Large intestine (tissue), 12 donors: ENCODE measurements at places on chromosomes 3 and 15.

- H3K27me3 ChIP-seq: no peaks in the 10 kb centered on the region
- no peaks in the 10 kb centered on the region for H3K36me3 ChIP-seq
- no peak overlapping the region for H3K27ac ChIP-seq
- no peak overlapping the region for H3K4me3 ChIP-seq
Measured at GRCh38 chr15:36774765-36775164, 195.3 kb downstream of the CDIN1 start.

DNA sequence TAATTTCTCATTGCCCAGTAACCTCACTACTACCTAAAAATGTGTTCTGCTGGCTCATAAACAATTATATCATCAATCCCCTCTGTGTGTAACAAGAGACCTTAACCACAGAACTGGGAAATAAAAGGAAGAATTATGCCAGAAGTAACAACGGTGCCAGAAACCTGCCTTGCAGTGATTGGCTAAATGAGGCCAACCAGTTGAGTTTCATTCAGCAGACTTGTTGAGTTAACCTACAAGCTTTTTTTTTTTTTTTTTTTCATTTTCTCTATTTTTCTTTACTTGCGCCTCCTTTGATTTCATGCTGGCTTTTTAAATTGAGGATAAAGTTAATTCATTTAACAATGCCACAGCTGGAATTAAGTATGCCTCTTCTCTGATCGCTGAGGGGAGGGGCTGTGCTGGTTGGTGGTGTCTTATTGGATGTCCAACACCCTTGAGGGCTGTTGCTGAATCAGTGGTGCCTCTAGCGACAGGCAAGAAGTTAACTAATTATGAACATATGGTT, 30.0 kb upstream of the GMNC start:
- H3K27me3 ChIP-seq: no peaks in the 10 kb centered on the region
- DNase-seq: no peak
- no peak overlapping the region for H3K4me3 ChIP-seq
- H3K36me3 ChIP-seq: no peaks in the 10 kb centered on the region
- no peaks in the 10 kb centered on the region for H3K4me1 ChIP-seq

- no peak overlapping the region for H3K4me3 ChIP-seq
- no peaks in the 10 kb centered on the region for H3K27me3 ChIP-seq
- no peak overlapping the region for H3K27ac ChIP-seq
- H3K4me1 ChIP-seq: no peaks in the 10 kb centered on the region
- DNase-seq: no peak
- peaks cover 36% of the 10 kb centered on the region for H3K36me3 ChIP-seq
Measured at GRCh38 chr15:72339777-72340177, 19.8 kb upstream of the CELF6 start.

GRCh38 chr3:3627114-3627513, 172.1 kb upstream of the LRRN1 start:
- H3K27me3 ChIP-seq: no peaks in the 10 kb centered on the region
- H3K27ac ChIP-seq: no peak overlapping the region
- H3K36me3 ChIP-seq: no peaks in the 10 kb centered on the region
- H3K4me3 ChIP-seq: no peak overlapping the region

GRCh38 chr15:53331328-53332190, 427.9 kb downstream of the WDR72 start:
- H3K27ac ChIP-seq: no peak overlapping the region
- no peak overlapping the region for H3K4me3 ChIP-seq
- peaks cover 3% of the 10 kb centered on the region for H3K27me3 ChIP-seq
- H3K4me1 ChIP-seq: no peaks in the 10 kb centered on the region

DNA sequence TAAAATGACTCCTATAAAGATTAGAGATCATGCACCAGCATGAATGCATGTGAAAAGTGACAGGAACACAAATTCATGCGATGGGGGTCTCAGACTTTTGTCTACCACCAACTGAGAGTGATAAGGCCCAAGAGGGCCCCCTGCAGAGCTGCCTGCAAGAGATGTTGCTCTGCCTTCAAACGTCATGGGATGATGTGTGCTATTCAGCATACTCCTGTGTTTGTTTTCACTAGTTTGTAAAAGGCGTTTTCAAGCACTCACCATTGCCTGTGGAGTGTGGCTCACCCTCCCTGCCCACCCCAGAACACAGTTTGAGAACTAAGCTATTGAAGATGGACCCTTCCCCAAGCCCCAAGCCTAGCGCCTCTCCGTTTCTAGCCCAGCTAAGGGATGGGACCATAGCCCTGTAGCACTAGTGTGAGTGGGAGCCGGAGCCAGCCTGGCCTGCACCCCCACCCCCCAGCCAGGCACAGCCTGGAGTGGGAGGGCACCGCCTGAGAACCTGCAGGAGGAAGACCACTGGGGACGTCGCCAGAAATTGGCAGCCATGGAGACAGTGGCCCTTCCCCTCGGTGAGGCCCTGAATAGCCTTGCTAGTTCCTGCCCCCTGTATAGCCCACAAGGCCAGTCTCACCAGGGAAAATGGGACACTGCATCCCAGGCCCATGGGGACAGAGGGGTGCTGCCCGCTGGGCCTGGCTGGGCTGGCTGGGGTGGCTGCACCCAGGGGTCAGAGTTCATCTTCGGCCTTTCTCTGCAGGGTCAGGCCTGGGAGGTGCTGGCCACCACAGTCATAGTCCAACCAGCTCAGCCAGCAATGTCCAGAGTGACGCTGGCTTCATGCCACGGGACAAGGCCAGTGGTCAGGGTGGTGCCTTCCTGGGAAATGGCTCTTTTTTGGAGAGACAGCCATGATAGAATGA, 22.6 kb upstream of the KLF13 start:
- no peak overlapping the region for H3K4me3 ChIP-seq
- H3K27me3 ChIP-seq: peaks cover 6% of the 10 kb centered on the region
- H3K4me1 ChIP-seq: peaks cover 11% of the 10 kb centered on the region
- DNase-seq: no peak
- H3K36me3 ChIP-seq: no peaks in the 10 kb centered on the region

DNA sequence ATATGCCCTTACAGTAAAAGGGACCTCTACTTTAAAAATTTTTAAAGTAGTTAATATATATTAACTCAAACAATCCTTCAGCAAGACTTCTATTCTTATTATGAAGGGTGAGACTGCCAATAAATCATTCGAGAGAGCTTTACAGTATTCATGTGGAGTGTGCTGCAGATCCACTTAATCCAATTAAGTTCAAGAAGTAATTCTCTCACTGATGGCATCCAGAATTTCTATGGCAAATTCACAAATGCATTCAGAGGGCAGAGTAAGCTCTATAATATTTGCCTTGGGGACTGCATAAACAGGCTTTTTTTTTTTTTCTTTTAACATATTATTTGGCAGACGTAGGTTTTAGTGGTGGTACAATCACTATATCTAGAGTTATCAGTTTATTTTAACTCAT, 692.0 kb downstream of the NLGN1 start:
- no peak overlapping the region for H3K27ac ChIP-seq
- no peaks in the 10 kb centered on the region for H3K36me3 ChIP-seq
- no peaks in the 10 kb centered on the region for H3K4me1 ChIP-seq

DNA sequence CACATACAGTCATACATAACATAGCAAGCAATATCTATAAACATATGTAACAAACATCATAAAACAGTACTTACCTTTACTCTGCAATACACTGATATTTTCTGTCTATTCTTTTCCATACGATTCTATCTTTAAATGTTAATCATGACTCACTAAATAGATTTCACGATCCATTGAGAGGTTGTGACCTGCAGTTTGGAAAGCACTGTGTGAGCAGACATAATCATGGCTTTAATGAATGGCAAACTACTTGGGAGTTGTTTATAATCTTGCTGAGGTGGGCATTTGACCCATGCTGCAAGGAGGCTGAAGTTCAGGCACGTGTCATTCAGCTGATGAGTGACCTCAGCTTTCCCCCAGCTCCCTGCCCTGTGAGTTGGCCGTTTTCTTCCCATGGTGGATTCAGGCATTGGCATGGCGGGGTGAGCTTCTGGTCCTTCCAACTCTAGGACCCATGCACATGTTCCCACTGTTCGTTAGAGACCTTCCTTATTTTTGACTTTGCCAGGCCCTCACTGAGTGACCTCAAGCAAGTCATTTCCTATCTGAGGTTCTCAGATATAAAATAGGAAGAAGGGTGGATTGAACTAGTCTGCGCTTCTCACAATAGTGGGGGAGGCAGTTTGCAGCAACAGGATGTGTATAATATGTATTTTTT, 41.7 kb downstream of the PAQR5 start:
- H3K4me1 ChIP-seq: no peaks in the 10 kb centered on the region
- H3K27me3 ChIP-seq: no peaks in the 10 kb centered on the region
- no peak overlapping the region for H3K4me3 ChIP-seq
- no peak for DNase-seq
- no peaks in the 10 kb centered on the region for H3K36me3 ChIP-seq
- no peak overlapping the region for H3K27ac ChIP-seq

DNA sequence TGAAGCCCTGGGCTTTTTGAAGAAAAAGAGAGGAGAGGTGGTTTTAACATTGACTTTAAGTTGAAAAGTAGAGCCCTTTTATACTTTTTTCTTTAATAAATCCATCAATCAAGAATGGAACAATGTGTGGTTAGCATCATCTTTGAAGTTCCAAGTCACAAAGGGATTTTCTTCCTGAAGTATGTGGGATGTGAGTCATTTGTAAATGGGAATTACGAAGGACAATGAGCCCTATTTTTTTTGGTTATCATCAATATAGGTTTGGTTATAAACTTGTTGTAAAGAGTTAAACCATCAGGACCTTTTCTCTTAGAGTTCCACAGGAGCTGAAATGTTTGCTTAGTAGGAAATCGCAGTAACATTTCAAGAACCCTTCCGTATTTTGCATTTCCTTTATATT, 38.3 kb downstream of the PIK3CA start:
- no peak for DNase-seq
- H3K27me3 ChIP-seq: no peaks in the 10 kb centered on the region
- H3K36me3 ChIP-seq: no peaks in the 10 kb centered on the region
- no peak overlapping the region for H3K27ac ChIP-seq
- no peak overlapping the region for H3K4me3 ChIP-seq

DNA sequence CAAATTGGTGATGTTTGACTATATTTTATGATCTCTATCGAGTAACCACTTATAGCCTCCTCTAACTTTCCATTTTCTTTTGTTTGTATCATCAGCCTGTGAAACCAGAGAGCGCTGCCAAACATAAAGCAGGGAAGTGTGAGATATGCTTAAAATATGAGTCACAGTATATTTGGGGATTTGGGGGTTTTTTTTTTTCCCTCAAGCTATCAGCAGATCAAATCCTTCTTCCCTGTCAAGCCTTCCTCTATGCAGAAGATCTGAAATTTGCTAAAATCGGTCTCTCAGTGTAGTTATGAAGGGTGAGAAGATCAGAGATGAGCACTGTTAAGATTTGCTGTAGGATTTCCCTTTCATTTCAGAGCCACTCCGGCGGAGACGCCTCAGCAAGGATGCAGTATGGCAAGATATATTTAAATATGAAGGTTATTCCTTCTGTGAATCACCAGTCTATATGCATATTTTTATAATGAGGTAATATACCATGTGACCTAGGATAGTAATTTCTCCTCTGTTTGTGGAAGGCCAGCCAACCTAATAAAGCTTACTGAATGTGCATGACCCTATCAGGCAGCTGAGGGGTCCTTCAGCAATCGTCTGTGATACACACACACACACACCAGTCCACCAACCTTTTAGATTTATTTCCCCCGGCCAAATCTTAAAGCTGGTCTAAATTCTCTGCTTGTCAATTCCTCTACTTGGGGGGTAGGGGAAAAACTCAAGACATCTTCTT, 474.1 kb downstream of the FOXP1 start:
- H3K4me3 ChIP-seq: no peak overlapping the region
- H3K4me1 ChIP-seq: no peaks in the 10 kb centered on the region
- H3K27me3 ChIP-seq: no peaks in the 10 kb centered on the region

- peaks cover 7% of the 10 kb centered on the region for H3K36me3 ChIP-seq
- no peak overlapping the region for H3K27ac ChIP-seq
- no peak overlapping the region for H3K4me3 ChIP-seq
- peaks cover 9% of the 10 kb centered on the region for H3K4me1 ChIP-seq
- no peak for DNase-seq
- H3K27me3 ChIP-seq: no peaks in the 10 kb centered on the region
Measured at GRCh38 chr3:30621576-30621975, 15.2 kb downstream of the TGFBR2 start.

- H3K4me1 ChIP-seq: no peaks in the 10 kb centered on the region
- H3K27me3 ChIP-seq: no peaks in the 10 kb centered on the region
- no peak overlapping the region for H3K4me3 ChIP-seq
- no peak overlapping the region for H3K27ac ChIP-seq
- H3K36me3 ChIP-seq: no peaks in the 10 kb centered on the region
- DNase-seq: no peak
Measured at GRCh38 chr3:118485693-118486092, 549.0 kb downstream of the IGSF11 start.

DNA sequence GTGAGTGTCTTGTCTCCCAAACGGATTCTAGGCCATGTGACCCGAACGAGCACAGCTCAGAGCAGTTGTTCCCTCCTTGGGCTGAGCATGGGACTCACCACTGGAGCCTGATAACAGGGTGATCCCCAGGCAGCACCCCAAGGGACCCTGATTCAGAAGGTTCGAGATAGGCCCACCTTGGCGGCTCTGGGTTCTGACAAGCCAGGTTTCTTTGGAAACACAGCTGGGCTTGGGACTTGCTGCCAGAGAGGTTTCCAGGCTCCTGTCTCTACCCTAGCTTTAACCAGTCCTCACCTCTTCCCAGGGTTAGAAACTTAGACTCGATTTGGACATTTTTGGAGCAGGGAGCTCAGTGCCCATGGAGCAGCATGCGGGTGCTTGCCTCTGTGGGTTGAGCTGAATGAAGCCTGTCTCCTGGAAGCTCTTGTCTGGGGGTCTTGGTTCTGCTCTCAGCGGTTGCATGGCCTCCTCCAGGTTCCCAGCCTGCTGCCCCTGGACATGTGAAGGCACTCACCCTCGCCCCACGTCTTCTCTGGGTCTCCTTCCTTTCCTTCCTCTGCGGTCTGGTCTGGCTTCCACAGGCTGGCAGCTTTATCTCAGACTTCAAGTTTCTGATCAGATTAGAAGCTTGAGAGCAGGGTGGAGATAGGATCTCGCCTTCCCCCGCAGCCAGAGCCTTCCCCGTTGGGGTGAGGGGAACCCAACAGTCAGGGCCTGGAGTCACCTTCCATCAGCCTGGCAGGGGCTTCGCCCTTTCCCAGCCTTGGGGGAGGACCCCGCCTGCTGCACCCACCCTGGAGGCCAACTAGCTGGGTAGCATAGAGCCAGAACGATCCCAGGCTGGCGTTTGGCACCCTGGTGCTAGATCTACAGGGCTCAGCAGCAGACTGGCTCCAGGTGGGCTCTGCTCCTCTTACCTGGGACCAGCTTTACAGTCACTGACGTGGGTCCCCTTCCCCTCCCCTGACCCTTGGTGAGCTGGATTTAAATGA, 21.0 kb downstream of the PAQR5 start:
- no peaks in the 10 kb centered on the region for H3K36me3 ChIP-seq
- no peak overlapping the region for H3K4me3 ChIP-seq
- no peaks in the 10 kb centered on the region for H3K27me3 ChIP-seq
- no peak overlapping the region for H3K27ac ChIP-seq

- H3K27ac ChIP-seq: no peak overlapping the region
- no peaks in the 10 kb centered on the region for H3K27me3 ChIP-seq
- H3K4me1 ChIP-seq: no peaks in the 10 kb centered on the region
- DNase-seq: no peak
- H3K36me3 ChIP-seq: no peaks in the 10 kb centered on the region
- H3K4me3 ChIP-seq: no peak overlapping the region
Measured at GRCh38 chr15:94338243-94338846, 107.0 kb downstream of the MCTP2 start.

- no peaks in the 10 kb centered on the region for H3K27me3 ChIP-seq
- no peak overlapping the region for H3K4me3 ChIP-seq
- DNase-seq: no peak
- H3K36me3 ChIP-seq: no peaks in the 10 kb centered on the region
- no peak overlapping the region for H3K27ac ChIP-seq
- no peaks in the 10 kb centered on the region for H3K4me1 ChIP-seq
Measured at GRCh38 chr3:65702202-65702601, 336.5 kb downstream of the MAGI1 start.

- no peaks in the 10 kb centered on the region for H3K36me3 ChIP-seq
- no peak overlapping the region for H3K27ac ChIP-seq
- DNase-seq: no peak
- H3K4me1 ChIP-seq: peaks cover 15% of the 10 kb centered on the region
Measured at GRCh38 chr3:49554633-49555265, 472 bp downstream of the BSN start.
